BJ (cell line): ENCODE measurements at places on chromosomes 2 and 18.

- DNase-seq: no peak
Measured at GRCh38 chr18:9870431-9871008, 15.3 kb upstream of the TXNDC2 start.

DNA sequence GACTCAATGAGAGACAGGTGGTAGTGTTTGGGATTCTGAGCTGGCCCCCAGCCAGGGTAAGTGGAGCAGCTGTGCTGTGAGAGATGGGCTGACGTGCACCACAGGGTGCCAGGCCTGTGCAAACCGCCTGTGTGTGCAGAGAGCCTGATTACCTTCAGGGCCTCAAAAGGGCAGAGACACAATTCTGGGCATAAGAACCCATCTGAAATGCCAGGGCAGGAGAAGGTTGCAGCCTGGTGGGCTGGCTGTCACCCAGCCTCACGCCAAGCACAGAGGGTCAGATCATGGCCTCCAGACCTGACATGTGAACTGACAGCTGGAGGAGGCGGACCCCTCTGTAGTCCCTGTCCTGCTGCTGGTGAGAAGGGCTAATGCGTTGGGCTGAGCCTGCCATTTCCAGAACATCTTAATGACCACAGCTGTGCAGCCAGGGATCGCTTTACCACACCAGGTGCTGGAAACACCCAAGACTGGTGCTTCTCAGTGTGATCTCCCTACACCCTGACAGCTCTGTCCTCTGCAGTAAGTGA, 100.9 kb downstream of the ARL4C start:
- no peak for DNase-seq

- DNase-seq: peak; percentile 24
Measured at GRCh38 chr2:201517094-201517493, 65.6 kb downstream of the STRADB start.

GRCh38 chr2:120267348-120267747, 14.7 kb downstream of the RALB start:
- no peak for DNase-seq

DNA sequence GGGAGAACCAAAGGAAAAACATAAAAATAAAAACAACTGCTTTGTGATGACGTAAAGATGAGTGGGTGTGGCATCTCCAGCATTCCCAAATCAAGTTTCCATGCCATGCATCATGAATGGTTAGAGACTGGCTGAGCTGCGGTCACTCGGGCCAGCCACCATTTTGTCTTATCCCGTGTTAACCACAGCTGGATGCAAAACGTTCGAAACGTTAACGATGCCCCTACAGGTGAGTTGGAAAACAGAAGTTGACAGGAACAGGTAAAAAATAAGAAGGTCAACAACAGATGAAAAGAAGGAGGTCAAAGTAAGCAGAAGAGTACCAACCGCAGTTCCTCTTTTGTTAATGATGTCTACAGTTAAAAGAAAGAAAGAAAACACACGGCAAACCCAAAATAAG, 411.1 kb downstream of the NRXN1 start:
- no peak for DNase-seq

DNA sequence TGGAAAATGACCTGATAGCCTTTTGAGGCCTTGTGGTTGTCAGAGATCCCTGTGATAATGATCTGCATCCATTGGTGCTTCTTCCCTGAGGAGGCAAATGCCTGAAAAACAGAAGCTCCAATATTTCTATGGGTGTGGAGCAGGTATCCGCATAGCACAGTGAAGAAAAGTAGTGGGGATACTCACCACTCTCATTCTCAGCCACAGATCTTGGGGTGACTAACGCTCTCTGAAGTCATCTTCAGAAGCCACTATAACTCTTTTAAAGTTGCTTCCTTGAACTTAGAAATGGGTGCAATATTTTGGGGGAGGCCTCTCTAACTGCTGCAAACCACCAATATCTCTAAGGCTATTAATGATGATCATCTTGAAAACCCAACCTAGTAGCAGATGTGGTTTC, 46.2 kb downstream of the ARHGAP15 start:
- DNase-seq: no peak

DNA sequence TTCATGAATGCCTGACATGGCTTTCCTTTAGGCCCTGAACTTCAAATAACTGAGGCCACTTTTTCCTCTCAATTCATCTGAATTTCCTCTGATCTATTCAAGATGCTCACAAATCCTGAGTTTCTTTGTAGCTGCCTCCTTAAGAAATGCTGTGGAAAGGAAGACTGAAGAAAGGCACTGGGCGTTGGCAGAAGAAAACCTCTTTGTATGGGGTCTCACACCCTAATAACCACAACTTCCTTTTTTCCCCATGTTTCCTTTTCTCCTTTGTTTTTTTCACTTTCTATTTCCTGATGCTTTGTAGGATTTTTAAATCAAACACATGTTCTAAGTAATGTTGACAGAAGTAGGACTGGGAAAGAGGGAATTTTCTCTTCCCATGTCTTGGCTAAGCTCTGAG, 447.4 kb downstream of the CMPK2 start:
- no peak for DNase-seq

GRCh38 chr2:233349005-233349998, 5.0 kb upstream of the DGKD start:
- DNase-seq: no peak

DNA sequence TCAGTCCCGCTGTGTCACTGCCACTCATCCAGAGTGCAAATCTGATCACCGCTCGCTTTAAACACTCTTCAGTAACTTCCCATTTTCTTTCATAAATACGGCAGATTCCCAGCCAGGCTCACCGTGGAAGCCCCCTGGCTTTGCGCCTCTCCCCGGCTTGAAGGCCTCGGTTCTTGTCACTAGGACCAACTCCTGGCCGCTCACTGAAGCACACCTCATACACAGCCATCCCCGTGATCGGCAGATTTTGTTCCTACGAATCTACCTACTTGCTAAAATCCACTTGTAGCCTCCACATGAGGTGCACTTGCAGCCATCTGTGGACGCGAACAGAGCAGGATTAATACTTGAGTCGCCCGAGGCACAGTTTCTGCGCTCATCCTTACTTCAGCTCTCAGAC, 462.4 kb upstream of the MYT1L start:
- no peak for DNase-seq

DNA sequence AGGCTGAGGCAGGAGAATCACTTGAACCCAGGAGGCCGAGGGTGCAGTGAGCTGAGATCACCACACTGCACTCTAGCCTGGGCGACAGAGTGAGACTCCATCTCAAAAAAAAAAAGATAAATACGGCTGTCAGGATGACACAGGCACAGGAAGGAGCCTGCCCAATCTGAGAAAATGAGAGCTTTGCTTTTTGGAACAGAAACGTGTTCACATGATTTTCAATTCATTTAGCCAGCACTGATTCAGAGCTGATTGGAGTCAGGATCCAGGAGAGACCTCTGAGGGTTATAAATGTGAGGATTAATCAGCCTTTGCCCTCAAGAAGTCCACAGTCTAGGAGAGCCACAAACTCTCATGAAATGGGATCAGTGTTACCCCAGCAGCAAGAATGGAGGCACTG, 6.9 kb upstream of the SMAD7 start:
- DNase-seq: no peak
